ENCODE measurements at places on chromosomes 5 and 9.

- no peak for DNase-seq
Observed at GRCh38 chr9:120477534-120478001, 102.4 kb downstream of the CDK5RAP2 start.

GRCh38 chr5:166788050-166788449 lies 1503.4 kb upstream of the WWC1 start:
- DNase-seq, result no peak

DNA sequence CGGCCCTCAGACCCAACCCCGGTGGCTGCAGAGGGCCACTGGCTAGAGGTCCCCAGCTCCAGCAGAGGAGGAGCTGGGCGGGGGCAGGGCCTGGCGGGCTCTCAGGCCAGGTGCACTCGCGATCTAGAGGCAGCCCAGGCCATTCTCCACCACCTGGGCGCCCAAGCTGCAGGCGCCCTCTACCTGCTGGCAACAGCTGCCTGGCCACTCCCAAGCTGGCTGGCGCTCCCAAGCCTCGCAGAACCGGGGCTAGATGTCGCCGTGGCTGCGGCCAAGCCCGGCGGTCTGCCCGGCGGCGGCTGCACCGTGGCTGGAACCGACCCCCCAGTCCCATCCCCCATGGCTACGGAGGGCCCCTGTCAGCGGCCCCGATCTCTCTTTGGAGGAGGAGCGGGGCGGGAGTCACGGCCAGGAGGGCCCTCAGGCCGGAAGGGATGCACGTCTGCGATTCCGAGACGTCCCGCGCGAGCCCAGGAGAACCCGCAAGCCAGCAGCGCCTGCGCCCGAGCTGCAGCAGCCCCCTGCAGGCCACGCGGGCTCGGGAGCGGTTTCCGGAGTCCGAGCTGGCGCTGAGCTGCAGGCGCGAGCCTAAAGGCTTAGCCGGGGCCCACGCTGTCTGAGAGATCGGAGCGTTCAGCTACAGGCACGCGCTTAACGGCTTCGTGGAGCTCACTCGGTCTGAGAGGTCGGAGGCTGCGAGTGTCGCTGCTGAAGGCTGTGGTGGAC lies 44.3 kb upstream of the BICD2 start:
- no peak for DNase-seq

DNA sequence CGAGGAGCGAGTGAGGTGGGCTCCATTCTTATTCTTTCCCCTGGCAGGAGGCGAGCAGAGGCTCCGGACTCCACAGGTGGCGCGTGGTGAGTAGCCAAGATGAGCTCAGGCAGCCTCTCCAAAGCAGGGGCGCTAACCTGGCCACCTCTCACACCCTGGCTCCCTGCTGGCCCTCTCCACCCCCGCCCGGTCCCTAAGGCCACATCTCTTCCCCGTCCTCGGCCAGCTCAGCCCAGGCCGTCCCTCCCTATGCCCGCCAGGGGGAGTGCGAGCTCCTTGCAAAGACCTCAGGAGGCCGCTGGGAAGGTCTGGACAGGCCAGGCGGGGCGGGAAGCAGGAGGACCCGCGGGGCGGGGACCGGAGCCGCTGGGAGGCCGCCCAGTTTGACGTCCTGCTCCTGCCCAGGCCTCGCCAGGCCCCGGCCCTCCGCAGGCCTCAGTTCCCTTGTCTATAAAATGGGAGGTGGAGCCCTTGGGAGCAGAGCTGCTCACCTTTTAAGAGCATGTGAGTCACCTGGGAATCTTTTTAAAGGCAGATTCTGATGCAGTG lies 46.3 kb upstream of the GGTA1 start:
- DNase-seq, result peak; percentile 35

GRCh38 chr5:168578538-168579487 lies at the start of gene PANK3:
Gene PANK3 (minus strand): TSS chr5:168579368. CDS start chr5:168579283, 85 bp downstream.
- DNase-seq, result no peak

DNA sequence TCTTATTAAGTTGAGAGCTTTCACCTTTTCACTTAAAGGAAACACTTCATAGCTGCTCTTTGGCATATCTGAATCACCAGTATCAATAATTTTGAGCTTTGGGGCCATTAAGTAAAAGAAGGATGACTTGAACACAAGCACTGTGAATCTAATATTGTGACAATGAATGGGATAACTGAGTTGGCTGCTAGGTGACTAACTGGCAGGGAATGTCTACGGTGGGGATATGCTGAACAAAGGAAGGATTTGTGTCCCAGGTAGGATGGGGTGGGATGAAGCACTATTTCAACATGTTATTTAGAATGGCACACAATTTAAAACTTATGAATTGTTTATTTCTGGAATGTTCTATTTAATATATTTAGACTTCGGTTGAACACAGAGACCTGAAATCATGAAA lies 123.6 kb downstream of the TEX10 start:
- no peak for DNase-seq

DNA sequence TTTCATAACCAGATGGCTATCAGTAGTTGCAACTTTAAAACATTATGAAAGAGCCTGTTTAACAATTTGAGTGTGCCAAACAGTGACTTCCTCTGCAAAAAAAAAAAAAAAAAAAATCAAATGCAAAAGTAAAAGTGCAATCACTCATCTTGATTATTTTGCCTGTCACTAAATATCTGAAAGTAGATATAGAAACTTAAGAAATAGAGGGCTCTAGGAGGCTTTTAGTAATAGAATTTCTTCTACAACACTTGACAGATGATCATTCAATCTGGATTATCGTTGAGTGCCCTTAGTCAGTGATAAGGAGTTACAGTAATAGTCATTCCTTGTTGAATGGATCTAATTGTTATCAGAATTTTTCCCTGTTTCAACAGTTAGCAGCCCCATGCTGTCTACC lies 101.8 kb downstream of the CETN3 start:
- no peak for DNase-seq

DNA sequence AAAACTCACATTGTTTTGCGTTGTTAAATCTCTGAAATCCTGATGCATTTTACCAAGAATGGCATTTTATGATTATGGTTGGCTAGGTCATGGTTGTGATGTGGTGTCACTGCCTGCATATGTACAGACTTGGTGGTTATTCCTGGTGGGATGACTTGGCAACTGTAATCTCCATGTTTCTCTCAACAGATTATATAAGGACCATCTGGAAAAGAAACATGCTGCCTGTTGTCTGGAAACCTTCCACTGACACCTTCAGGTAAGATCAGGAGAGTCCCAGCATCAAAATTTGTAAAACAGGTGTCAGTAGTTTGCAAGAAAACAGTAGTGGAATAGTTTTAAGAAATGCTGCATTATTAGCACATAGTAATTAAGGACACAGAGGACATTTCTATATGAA lies 3.0 kb upstream of the ACER2 start:
- DNase-seq, result no peak

- no peak for DNase-seq
Observed at GRCh38 chr5:111699324-111699723, 57.7 kb downstream of the NREP start.

Measured in stimulated activated CD8-positive, alpha-beta memory T cell treated with anti-CD3 and anti-CD28 coated beads, Interleukin-7, amount 100 ng/mL, for 1 hour (primary cell).